Skin of body (tissue), 3 donors: ENCODE measurements at places on chromosomes 11 and 22.

- DNase-seq = peak; percentile 28
These were observed 37.9 kb upstream of the PRR5 start for GRCh38 chr22:44664149-44664548.

DNA sequence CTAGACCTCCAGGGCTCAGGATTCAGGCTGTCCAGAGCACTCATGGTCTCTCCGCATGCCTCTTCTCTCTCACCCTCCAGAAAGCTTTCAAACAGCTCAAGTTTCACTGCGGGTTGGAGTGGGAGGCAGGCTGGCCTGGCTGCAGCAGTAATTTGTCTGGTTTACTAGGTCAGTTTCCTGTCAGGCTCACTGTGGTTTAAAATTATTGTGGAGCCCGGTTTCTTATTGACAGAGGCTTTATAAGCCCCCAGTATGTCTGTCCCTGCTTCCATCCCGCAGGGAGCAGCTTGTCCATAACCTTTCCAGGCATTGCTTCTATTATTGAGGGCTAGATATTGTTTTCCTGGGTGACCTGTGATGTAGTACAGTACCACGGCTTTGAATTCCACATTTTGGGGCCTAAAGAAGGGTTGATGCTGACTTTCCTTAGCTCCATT is 235.3 kb upstream of the SORL1-AS1 start:
- DNase-seq = no peak

DNA sequence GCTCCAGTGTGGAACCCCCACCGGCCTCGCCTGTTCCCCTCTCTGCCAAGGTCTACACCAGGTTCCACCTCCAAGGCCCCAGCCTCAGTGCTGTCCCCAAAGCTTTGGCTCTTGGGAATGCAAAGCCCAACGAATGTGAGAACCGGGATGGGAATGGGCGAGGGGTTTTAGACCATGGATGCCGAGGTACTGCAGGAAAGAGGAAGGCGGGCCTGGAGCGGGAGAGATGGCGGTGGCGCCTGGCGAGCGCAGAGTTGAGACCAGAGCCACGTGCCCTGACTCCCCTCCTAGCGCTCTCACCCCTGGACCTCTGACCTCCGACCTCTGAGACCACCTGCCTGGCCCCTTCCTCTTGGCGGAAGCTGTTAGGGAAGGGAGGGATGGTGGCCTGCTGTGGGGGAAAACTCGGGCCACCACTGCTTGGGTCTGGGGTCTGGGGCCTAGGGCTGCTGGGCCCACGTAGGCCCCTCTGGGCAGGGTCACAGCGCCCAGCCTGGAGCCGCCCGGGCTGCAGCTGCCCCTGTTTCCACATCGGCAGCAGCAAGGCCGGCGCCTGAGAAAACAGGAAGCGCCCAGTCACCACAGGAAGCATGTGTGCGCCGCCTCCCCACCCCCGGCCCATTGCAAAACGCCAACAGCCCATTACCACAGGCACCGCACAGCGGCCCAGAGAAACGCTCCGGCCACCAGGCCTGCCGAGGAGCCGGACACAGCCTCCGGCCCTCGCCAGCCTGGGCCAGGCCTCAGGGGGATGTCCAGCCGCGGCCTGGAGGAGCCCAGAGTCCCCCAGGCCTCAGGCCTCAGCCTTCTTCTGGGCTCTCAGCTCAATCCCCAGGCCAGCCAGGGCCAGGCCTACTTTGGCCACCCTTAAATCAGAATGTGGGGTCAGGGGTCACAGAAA is 13.8 kb upstream of the SLC39A13 start:
- DNase-seq = no peak

- DNase-seq = no peak
These were observed 74.8 kb downstream of the SIK2 start for GRCh38 chr11:111676878-111677585.

DNA sequence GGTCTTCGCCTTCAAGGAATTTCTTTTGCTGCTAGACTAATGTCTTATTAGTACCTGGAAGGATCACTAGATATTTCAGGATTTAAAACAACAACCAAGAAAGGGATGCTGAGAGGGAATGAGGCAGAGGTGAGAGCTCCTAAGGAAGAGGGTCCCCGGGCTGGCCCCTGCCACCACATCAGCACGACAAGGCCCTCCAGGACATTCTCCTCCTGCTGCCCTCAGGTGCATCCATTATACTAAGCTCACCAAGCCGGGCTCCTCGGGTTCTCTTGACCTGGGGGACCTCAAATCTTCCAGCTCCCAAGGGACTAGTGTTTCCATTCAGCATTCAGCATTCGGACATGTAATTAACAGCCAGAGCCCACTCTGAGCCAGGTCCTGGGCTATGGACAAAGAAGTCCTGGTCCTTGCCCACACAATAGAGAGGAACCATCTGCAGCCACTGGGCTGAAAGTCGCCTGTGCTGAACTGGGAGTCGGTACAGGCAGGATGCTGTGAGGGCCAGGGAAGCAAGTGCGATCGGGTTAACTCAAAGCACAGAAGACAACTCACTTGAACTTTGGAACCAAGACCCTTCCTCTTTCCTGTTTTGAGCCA is 29.4 kb upstream of the OAF start:
- no peak for DNase-seq

DNA sequence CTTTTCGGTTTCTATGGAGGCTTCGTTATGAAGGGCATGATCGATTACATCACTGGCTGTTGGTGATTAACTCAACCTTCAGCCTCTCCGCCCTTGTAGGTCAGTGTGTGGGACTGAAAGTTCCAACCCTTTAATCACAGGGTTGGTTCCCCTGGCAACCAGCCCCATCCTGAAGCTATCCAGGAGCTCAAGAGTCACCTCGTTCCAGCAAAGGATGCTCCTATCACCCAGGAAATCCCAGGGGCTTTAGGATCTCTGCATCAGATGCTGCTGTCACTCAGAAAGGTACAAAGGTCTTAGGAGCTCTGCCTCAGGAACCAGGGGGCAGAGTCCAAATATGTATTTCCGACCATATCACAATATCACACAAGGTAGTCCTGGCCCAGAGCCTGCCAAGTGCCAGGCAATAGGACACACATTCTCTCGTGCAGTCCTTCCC is 123.5 kb upstream of the PARVA start:
- DNase-seq = no peak

GRCh38 chr11:85021058-85021457 is 606.1 kb downstream of the DLG2 start:
- no peak for DNase-seq

DNA sequence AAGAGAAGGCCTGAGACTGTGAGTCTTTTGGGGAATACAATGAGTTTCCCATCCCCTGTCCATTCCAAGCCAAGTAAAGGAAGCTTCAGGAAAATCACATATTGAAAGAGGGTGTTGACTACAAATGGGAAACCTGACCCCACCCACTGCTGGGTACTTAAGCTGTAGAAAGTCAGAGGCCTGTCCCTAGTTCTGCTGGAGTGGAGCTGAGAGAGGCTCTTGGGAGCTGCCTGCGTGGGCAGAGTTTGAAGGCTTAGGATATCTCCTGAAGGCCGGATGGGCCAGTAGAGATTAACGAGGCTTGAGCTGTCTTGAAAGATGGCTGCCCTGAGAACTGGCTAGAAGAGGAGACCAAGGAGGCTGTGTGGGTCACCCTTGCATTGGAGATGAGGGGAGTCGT is 176.2 kb upstream of the NECTIN1 start:
- DNase-seq = no peak

- peak; percentile 92 for DNase-seq
These were observed at the start of gene RNF121 for GRCh38 chr11:71928737-71929443. TSS of gene RNF121 (plus strand) at chr11:71929046. CDS start at chr11:71929062, 16 bp downstream.

- DNase-seq = no peak
These were observed 66.0 kb downstream of the TBC1D22A start for GRCh38 chr22:46828323-46828900.

GRCh38 chr22:49326558-49326957 is 501.1 kb downstream of the BRD1 start:
- no peak for DNase-seq

DNA sequence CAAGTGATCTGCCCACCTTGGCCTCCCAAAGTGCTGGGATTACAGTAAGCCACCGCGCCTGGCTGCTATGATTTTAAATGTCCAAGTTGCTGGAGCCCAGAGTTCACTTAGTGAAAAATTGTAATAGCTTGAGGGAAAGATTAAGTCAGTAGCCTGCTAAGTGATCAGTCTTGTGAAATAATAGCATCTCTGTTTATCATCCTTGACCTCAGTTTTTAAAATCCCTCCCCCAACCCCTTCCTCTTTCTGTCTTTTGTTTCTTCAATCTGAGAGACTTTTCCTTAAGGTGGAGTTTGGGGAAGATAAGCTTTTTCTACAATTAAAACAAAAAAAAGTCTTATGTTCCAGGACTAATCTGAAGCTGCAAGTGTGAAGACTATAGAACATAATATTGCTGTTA is 6.4 kb downstream of the HIPK3 start:
- DNase-seq = no peak

- no peak for DNase-seq
These were observed 33.8 kb downstream of the BLID start for GRCh38 chr11:122082205-122082604.

GRCh38 chr11:1870721-1871466 is 18.0 kb downstream of the LSP1 start:
- no peak for DNase-seq

- no peak for DNase-seq
These were observed 2.1 kb downstream of the APOBEC3B start for GRCh38 chr22:38984224-38984623.

GRCh38 chr22:22936180-22936914 is 48.7 kb downstream of the IGLL5 start:
- DNase-seq = no peak

- DNase-seq = no peak
These were observed at the start of gene MPPED2 for GRCh38 chr11:30586251-30587144. TSS of gene MPPED2 (minus strand) at chr11:30586353. CDS start at chr11:30580373, 5,980 bp downstream.

GRCh38 chr22:29130476-29130875 is 57.6 kb downstream of the KREMEN1 start:
- DNase-seq = no peak

- DNase-seq = peak; percentile 52
These were observed 6.7 kb upstream of the MCAM start for GRCh38 chr11:119323532-119324033.

DNA sequence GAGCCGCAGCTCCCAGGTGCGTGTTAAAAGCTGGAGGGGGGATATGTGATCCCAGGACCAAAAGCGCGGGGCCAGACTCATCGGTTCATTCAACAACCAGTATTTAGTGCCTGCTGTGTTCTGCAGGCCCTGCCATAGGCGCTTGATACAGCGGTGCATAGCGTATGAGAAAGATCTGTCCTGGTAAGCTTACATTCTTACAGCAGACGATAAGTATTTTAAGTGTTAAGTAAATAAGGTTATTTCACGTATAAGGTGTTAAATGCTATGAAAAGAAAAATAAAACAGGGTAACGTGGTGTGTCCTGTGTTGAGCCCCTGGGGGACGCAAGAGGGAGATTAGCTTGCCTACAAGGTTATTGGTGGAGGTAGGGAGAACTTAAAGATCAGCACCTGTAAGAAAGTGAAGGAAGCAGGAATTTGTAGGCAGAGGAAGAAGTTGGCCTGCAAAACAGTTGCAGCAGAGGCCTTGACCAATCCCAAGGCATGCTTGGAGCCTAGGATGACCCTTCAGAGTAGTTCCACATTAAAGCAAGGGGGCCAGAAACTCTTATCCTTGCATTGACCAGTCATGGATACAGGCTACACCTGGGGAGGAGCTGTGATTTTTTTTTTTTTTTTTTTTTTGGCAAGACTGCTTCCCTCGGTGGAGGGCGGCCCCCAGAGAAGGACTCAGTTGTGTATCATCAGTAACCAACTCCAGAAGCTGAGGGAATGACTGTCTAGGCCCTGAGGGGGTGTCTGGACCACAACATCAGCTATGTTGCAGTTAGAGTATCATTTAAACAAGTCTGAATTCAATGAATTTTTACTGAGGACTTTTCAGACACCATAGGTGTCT is 487 bp upstream of the LIPT2 start:
- no peak for DNase-seq

DNA sequence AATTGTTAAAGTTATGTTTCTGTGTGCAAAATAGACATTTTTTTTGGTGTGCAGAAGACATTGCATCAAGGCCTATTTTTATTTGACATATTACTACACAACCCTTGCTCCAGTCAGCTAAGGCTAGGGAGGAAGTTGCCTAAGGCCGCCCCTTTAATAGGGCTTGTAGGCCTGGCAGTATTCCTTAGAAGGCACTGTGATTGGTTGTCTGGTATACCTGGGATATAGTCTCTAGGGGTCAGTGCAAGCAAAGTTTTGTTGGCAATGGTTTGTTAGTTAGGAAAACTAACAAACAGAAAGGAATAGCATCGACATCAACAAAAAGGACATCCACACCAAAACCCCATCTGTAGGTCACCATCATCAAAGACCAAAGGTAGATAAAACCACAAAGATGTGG is 16.9 kb downstream of the CCDC15 start:
- DNase-seq = no peak

- DNase-seq = no peak
These were observed 7.3 kb downstream of the RSF1 start for GRCh38 chr11:77813256-77813655.

DNA sequence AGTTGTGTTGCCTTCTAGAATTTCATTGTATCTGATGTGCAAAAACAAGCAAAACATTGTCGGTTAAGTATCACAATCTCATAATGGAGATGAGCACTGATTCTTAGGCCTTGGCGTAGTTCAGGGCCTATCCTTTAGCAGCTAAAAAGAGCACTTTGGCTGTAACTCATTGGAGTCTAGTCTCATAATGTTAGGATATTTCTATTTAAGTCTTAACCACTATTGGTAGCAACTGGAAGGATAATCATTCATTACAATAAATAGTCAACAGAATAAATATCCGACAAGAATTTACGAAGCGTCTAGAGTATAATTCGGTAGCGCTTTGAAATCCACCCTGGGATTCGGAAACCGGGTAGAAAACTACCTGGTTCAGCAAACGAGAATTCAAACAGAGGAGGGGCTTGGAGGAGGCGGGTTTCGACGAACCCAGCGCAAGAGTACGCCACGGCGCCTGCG is 461 bp upstream of the EED start:
- no peak for DNase-seq

DNA sequence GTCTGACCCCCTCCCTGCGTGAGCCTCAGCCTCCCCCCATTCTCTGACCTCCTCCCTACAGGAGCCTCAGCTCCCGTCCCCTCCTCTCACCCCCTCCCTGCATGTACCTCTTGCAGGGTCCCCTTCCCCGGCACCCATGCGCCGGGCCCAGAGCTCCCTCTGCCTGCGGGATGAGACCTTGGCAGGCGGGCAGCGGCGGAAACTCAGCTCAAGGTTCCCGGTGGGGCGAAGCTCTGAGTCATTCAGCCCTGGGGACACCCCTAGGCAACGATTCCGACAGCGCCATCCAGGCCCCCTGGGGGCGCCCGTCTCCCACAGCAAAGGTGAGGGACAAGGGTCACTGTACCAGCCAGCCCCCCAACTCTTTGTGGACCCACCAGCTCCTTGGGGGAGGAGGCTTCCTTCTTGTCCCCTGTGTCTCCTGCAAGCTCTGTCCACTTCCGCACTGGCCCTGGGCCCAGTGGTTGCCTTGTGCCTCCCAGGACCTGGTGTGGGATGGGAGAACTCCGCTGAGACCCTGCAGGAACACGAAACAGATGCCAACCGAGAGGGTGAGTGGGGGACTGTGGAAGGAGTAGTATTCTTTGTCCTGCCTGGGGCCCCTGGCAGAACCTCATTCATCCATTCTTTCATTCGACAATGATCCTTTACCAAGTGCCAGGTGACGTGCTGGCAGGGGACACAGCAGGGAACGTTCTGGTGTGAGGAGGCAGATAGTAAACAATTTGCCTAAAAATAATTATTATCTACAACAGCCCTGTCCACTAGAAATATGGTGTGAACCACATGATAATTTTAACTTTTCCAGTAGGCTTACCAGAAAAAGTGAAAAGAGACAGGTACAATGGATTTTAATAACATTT is 3.7 kb upstream of the RPS6KA4 start:
- peak; percentile 24 for DNase-seq
